ENCODE measurements at places on chromosomes 7 and 10.

- DNase-seq: no peak
Observed at GRCh38 chr7:139094030-139094429, 15.5 kb downstream of the ZC3HAV1 start.

DNA sequence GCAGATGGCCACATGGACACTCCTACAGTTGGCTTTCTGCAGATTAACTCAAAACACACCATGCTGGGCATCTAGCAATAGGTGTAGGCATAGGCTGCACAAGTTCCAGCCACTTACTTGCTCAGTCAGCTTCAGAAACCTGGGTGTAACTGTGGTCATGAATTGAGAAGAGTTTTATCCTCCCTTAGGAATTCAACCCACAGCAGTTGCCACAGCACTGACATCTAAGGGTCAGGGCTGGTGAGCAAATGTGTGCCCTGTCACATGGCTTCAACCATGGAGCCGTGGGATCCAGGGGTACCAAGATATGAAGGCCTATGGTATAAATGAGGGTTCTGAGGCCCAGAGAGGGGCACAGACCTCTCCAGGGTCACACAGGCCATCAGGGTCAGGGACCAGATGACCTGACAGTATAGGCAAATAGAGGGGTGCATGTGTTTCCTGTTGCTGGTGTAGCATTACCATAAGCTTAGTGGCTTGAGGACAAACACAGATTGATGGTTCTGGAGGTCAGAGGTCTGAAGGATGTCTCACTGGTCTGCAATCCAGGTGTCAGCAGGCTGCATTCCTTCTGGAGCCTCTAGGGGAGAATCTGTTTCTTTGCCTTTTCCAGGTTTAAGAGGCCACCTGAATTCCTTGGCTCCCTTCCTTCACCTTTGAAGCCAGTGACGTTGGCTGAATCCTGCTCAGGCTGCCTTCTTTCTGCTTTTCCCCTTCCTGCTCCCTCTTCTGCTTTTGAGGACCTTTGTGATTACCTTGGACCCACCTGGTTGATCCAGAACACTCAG lies 24.1 kb downstream of the MINDY4 start:
- DNase-seq: no peak

DNA sequence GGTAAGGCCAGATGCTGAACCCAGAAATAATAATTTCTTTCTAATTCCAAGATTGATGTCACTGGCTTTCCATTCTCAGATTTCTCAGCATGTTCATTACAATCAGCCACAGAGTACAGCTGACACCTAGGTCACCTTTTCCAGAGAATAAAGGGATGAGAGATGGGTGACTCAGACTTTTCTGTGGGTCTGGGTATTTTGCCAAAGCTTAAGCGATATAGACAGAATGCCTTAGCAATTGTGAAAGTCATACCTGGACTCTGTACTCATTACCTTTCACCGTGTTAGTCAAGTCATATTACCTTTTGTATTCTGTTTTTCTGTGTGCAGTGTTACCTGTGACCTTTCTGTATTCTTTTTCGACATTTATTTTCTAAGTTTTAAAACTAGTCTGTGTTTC lies 10.6 kb upstream of the PRTFDC1 start:
- DNase-seq: no peak

- no peak for DNase-seq
Observed at GRCh38 chr7:127658970-127659630, 7.1 kb downstream of the SND1 start.

GRCh38 chr7:521221-522070 lies 1.8 kb upstream of the PDGFA start:
- DNase-seq: peak; percentile 45
